T-helper 2 cell treated with Interferon-gamma antibody and Interleukin-4, amounts not matched to agents 5 μg/mL and 100 μg/mL, for 36 hours (primary cell): ENCODE measurements at places on chromosomes 7 and 10.

GRCh38 chr10:103465411-103466179, 6.9 kb upstream of the CALHM1 start:
- no peak for DNase-seq

GRCh38 chr10:131983780-131984179, 2.1 kb upstream of the BNIP3 start:
- no peak for DNase-seq

DNA sequence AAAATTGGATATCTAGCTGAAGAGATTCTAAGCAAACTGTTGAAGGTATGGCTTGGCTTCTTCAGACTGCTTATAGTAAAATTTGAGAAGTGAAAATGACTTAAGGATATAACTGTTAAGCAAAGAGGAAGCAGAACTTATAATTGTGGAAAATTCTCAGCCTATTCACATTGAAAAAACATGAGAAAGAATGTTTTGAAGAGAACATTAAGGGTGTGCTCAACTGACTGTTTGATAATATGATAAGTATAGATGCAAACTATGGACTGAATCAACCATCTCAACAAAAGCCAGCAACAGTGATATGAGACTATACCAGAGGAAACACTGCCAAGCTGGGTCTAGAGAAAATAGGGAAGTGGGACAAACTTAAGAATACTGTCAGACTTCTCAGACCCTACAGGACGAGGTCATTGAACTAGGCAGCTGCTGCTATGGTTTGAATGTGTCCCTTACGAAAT, 133.1 kb upstream of the PPP1R3A start:
- DNase-seq: no peak

- DNase-seq: no peak
These were observed 252.7 kb downstream of the PRPF18 start for GRCh38 chr10:13839430-13839990.

- DNase-seq: no peak
These were observed 439.1 kb downstream of the TNS3 start for GRCh38 chr7:47142867-47143175.

DNA sequence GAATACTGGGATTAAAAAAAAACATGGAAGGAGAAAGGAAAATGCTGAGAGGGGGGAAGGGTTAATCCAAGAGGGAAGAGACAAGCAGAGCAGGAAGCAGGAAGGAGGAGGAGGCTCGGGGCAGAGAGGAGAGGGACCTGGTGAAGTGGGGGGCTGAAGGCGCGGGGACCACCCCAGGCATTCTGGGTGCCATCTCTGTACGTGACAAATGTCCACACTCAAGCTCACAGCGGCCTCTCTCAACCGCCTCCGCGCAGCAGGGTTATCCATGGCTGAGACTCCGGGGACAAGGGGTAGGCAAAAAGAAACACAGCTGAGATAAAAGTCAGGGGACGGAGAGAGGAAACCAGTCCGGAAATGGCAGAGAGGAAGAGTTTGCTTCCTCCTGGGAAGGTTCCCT, 33.9 kb downstream of the EN2 start:
- no peak for DNase-seq

DNA sequence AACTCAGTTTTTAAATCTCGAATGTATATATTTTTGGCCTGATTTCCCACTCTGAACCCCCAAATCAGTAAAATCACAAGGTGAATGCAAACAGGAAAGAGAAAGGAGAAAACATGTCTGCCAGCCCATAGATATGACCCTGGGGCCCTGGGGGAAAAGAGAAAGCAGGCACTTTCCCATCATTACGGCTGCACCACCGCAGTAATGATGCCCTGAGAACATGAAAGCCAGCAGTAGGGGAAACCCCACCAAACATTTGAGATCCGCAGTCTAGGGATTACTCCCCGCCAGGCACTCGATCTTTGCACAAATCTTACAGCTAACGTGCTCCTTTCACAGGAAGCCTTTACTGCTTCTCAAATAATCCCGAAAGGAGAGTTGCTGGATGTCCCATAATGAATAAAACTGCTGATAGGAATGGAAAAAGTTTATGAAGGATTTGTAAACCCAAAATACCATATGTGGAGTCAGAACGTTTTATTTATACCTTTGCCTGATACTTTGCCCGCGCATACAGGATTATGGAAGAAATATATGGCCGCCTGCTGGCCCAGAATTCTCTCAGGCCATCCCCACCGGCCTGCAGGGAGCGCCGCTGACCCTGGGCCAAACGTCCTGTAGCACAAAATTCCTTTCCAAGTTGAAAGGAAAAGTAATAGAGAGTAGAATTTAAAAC, 180.0 kb upstream of the INHBA start:
- no peak for DNase-seq

GRCh38 chr10:26697922-26698608, 564 bp downstream of the PDSS1 start:
- no peak for DNase-seq

- DNase-seq: no peak
These were observed 30.9 kb downstream of the KCNMA1 start for GRCh38 chr10:77606751-77607150.

DNA sequence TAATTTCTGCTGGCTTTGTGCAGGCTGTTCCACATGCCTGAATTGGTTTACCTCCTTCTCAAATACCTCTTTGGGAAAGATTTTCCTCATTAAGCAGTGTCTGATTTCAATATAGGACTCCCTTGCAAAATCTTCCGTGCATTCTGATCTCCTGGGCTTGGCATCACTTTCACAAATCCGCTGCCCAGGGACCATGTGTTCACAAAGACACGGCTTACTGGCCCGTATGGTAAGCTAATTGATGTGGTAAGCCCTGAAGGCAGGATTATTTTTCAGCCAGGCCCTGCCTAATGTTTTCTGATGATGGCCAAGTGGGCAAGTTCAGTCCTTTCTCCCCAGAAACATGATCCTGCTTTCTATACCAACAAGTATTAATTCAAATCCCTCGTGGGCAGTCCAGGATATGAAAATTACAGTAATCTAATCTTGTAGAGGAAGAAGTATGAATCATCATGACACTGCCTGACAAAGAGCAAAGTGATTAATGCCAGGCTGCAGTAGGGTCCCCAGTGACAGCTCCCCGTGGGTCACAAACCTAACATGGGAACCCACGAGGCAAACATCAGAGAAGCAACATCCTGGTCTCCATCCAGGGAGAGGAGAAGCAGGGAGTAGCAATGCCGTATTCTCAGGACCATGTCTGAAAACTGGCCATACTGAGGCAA, 11.6 kb upstream of the SVIL start:
- no peak for DNase-seq

GRCh38 chr7:42639930-42640329, 271.9 kb downstream of the C7orf25 start:
- DNase-seq: no peak

DNA sequence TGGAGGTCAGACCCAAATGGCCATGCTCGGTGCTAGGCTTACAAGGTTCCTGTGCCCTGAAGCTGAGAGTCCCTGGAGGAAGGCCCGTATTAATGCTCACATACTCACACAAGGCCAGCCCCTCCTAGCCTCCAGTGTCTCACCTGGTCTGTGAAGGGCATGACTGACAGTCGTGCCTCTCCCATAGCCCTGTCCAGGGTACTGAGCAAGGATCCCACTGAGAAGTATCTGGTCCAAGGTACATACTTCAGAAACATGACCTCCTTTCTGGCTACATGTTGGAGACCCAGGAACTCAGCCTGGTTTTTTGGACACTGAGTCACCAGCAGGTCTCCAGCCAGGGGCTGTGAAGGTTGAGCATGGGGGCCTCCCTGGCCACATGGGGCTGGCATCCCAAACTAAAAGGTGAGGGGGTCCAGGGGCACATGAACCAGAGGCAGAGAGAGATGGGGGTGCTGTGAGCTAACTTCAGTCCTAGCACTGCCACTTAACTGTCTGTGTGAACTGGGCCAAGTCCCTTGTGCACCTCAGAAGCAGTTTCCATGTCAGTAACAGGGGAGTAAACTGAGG, 17.6 kb upstream of the RASGEF1A start:
- no peak for DNase-seq

DNA sequence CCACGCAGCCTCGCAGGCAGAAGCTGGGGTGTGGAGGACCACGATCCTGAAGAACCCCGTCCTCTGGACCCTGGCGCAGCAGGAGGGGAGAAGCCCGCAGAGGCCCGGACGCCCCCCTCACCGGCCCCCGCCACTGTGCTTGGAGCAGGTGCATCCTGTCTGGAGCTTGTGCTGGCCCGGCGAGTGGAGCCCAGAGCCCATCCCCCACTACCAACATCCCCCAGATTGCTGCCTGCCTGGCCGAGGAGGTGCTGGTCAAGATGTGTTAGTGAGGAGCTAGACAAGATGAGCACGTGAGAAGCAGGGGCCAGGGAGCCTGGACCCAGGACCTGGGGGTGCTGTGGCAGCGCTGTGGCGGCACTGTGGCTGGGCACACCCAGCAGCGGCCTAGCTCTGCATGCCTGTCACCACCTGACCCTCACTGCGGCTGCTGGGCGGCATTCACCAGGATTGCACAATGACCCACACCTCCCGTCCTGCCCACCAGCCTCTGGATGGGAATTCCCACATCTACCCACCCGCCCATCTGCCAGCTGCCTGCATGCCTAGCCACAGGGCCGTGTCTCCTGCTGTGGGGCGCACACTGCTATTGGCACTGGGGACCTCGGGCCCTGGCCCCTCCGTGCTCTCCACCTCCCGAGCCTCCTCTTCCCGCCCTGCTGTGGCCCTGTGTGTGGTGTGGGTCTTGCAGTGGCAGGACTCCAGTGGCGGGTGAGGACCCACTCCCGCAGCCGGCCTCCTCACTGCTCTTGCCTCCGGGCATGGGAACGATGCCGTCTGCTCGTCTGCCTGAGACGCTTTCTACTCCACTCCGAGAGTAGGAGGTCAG, 11.8 kb downstream of the GPR146 start:
- DNase-seq: no peak

DNA sequence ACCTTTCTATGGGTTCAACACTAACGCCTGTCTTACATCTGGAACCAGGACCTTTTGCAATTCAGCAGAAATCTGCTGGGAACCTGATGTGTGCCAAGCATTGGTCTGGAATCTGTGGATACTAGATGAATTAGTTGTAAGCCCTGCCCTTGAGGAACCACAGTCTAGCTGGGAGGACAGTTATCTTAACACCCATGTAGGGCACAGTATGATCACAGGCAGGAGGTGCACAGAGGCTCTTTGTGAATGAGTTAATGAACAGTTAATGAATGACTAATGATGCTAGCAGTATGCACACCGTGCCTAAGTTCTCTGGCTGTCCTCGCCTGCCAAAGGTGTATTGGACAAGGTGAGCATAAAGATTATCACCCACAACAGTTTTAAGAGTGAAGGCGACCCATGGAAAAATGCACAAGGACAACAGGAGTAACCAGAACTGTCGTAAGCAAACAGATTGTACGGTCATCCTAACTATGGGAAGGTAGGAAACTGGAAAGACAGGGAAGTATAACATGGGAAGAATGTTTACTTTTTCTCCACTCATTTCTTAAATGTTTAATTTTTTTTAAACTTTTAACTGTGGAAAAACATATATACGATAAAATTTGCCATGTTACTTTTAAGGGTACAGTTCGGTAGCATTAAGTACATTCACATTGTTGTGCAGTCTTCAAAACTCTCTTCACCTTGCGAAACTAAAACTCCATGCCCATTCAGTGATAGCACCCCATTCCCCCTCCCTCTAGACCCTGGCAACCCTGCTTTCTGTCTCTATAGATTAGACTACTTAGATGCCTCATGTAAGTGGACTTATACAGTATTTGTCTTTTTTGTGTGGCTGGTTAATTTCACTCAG, 139.9 kb downstream of the CXCL12 start:
- no peak for DNase-seq

DNA sequence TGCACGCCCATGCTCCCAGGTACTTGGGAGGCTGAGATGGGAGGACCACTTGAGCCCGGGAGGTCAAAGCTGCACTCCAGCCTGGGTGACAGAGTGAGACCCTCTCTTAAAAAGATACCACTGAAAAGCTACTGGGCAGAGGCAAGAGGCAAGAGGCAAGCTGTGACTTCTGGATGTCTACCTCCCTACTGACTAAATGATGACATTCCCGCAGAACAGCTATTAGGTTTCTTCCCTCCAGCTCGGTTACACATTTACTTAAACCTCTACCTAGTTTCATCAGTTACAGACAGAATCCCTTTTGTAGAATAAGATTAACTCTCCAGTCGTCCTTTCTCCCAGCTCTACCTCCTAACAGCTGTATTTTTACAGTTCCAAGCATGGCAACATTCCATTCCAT, 21.2 kb downstream of the RHEB start:
- no peak for DNase-seq

- peak; percentile 34 for DNase-seq
These were observed 13.7 kb downstream of the CISD1 start for GRCh38 chr10:58282615-58283014.

GRCh38 chr7:45055594-45056219, 33.1 kb downstream of the NACAD start:
- DNase-seq: no peak

DNA sequence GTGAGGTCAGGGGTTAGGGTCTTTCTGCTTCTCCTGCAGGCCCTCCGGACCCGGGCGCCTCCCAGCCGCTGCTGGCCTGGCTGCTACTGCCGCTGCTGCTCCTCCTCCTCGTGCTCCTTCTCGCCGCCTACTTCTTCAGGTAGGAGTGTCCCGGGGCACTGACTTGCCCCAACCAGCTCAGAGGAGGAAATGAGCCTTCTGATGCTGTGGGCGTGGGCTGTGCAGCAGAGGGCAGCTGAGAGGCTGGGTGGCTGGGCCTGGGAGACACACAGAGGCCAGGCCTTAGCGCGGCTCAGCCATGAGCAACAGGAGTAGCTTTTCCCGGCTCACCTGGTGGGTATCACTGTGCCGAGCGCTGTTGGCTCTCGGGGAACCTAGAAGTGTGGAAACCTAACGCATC, 78.9 kb downstream of the MKI67 start:
- peak; percentile 87 for DNase-seq

- no peak for DNase-seq
These were observed 31.6 kb upstream of the ITGB8 start for GRCh38 chr7:20299145-20299544.

GRCh38 chr10:71219918-71220688, 7.7 kb downstream of the UNC5B start:
- DNase-seq: no peak

DNA sequence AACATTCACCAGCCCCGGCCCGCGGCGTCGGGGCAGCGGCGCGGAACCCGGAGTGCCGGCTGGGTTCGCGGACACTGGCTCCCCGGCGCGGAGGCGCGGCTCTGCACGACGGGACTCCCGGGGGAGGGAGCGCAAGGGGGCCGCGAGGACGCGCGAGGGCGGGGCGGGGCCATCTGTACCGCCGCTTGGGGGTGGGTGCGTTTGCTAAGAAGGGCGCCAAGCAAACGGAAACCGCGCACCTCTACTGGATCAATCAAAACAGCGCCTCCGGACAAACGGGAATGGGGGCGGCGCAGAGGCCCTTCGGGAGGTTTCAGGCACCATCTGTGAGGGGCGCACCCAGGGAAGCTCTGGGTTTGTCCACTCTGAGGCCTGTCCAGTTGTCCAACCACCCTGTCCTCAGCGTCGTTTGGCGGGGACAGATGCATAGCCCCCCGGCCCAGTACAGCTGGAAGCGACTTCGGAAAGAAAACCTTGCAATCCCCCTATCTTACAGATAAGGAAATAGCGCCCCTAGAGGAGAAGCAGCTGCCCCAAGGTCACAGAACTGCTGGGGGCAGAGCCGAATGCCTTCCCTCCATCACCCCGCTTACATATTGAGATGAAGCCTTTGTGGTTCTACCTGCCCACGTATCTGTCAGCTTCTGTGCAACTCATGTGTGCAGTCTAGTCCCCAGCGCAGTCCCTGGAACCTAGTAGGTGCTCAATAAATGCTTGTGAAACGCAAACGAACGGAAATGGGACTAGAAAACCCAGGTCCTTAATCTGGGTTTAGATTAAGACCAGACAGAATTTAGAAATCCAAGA, 10.7 kb upstream of the SLIT1 start:
- DNase-seq: peak; percentile 50
